Stimulated activated memory B cell treated with anti-CD40 and anti-IgM and Interleukin-4, amounts not matched to agents 10 μg/mL and 1 μg/mL and 100 μg/mL, for 72 hours (primary cell): ENCODE measurements at places on chromosomes 2 and 18.

GRCh38 chr2:128488434-128488833 is 169.8 kb upstream of the HS6ST1 start:
- no peak overlapping the region for H3K27ac ChIP-seq
- H3K4me1 ChIP-seq: no peaks in the 10 kb centered on the region
- H3K36me3 ChIP-seq: no peaks in the 10 kb centered on the region
- H3K4me3 ChIP-seq: no peak overlapping the region
- peaks cover 27% of the 10 kb centered on the region for H3K27me3 ChIP-seq

DNA sequence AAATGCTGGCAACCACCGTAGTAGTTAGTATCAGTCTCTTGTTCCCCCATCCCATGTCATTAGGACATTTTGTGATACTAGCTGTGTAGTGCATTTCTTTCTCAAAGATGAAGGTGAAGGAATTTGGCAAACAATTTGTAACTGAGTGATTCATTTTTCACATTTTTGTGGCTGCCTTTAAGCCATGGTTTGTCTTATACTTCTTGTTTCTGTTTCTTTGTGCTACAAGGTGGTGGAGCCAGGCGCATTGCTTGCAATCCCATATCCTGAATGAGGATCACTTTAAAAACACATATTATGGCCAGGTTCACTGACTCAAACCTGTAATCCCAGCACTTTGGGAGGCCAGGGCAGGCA is 40.6 kb downstream of the GPD2 start:
- H3K4me3 ChIP-seq: no peak overlapping the region
- H3K27me3 ChIP-seq: no peaks in the 10 kb centered on the region
- H3K27ac ChIP-seq: no peak overlapping the region
- ATAC-seq: no peak
- peaks cover 23% of the 10 kb centered on the region for H3K36me3 ChIP-seq

- no peak overlapping the region for H3K4me3 ChIP-seq
- H3K27ac ChIP-seq: no peak overlapping the region
- H3K4me1 ChIP-seq: no peaks in the 10 kb centered on the region
- no peaks in the 10 kb centered on the region for H3K36me3 ChIP-seq
- no peak for ATAC-seq
- no peaks in the 10 kb centered on the region for H3K27me3 ChIP-seq
Measured at GRCh38 chr2:76977846-76978727, 544.1 kb downstream of the LRRTM4 start.

DNA sequence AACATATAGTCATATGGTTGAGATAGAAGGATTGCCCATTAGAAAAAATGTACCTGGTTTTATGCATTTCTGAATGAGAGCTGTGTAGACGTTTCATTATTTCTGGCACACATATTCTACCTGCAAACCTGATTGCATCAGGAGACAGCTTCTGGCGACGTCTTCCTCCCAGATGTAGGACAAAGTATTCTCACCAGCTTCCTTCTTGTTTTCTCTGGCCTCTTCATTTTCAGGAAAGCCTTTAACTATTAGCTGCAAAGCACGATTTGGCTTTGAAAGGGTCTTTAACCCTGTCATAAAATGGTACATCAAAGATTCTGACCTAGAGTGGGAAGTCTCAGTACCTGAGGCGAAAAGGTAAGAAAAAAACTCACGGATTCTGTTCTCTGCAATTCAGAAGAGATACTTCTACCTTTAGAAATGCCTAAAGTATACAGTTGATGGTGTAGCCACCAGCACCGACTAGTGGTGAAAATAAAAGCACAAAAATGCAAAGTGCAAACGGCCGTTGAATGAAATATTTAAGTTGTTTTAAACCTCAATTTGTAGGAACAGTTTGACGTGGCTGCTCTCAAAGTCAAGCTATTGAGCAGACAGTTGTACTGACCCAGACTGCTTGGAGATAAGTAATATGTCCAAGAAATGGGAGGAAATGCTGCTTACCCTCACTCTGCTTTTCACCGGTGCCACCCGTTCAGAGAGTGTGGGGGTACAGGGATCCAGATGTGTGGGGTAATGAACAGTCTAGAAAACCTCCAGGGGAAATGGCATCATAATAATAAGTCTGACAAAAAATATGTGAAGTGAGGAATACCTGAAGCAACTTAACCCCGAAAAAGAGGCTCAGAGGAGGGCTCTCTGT is 20.2 kb downstream of the IL18RAP start:
- peaks cover 5% of the 10 kb centered on the region for H3K4me1 ChIP-seq
- ATAC-seq: peak; percentile 68

DNA sequence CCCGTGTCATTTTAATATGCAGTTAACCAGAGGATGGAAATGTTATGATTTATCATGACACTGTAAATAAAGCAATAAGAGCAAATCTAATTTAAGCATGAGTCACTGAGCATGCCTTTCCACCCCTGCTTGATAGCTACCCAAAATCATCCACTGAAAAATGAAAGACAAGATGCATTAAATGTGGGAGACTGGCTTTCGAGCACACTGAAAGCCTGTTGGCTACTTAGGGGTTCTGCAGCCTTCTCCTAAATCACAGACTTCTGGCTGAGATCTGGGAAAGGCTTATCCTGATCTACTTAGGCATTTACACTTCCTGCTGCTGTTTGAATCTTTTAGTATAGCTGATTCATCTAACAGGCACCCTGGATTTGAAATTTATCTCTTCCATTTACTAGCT is 778.3 kb upstream of the CDH7 start:
- no peak overlapping the region for H3K27ac ChIP-seq
- H3K36me3 ChIP-seq: no peaks in the 10 kb centered on the region
- no peaks in the 10 kb centered on the region for H3K4me1 ChIP-seq
- H3K4me3 ChIP-seq: no peak overlapping the region
